Tibial nerve (tissue), 4 donors: ENCODE measurements at places on chromosomes 4 and X.

- no peak for DNase-seq
Observed at GRCh38 chr4:93779228-93779627, 49.3 kb upstream of the ATOH1 start.

- no peak for DNase-seq
Observed at GRCh38 chrX:103791826-103792485, 15.3 kb downstream of the PLP1 start.

DNA sequence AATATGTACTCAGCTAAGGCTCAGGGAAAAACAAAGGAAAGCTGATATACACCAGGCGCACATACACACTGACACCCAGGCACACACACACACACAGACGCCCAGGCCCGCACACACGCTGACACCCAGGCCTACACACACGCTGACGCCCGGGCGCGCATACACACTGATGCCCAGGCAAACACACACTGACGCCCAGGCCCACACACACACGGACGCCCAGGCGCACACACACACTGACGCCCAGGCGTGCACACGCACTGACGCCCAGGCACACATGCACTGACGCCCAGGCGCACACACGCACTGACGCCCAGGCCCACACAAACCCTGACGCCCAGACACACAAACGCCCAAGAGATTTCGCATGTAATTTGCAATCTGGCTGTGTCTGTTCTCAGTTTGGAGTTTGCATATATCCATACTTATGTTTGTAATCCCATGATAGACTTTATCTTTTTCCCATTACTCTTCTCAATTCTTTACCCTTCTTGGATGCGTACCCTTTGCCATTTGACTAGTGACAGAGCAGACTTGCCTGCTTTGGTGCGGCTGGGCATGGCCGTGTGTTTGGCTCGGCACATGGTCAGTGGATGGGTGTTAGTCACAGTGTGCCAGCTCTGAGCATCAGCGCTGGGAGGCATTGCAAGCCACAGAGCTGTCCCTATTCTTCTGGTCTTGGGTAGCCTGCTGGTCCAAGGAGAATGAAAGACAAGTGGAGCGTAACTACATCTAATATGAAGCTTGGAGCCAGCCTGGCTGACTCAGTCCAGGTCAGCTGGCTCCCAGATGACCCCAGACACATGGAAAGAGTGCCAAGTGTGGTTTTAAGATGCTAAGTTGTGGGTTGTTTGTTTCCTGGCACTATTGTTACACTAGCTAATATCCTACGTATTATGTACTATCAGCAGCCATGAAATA is 632.4 kb upstream of the ZFP42 start:
- no peak for DNase-seq

DNA sequence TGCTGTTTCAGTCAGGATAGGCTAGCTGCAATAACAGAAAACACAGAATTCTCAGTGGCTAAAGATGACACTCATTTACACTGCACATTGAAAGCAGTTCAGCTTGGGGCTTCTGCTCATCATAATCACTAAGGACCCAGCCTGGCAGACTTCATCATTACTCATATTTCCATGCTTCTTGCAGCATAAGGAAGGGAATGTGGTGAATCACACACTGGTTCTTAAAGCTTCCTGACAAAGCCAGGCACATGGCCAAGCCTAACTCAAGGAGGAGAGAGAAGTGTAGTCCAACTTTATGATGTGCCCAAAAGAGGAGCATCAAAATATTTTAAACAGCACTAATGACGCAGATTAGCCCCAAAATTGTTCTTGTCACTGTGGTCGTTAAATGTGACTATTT is 186.5 kb downstream of the BANK1 start:
- no peak for DNase-seq

DNA sequence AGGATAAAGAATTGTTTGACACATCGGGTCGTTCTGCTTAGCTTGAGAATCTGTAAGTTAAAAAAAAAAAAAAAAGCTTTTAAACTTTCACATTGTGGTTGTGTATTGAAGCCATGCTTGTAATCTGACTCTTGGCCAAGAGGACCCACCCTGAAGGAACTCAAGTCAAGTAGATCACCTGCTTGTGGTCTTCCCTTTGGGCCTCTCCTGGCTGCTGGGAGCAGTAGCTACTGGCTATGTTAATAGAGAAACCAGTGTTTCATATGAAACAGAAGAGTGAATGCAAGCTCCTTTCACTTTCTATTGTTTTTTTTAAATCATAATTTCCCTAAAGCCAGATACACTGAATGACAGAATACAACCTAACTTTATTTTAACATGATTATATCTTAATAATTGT is 402.4 kb upstream of the NDST4 start:
- no peak for DNase-seq

GRCh38 chr4:179399054-179399782 is 1957.0 kb upstream of the AGA start:
- no peak for DNase-seq

GRCh38 chrX:24371391-24371972 is 11.0 kb downstream of the SUPT20HL1 start:
- DNase-seq: peak; percentile 23

DNA sequence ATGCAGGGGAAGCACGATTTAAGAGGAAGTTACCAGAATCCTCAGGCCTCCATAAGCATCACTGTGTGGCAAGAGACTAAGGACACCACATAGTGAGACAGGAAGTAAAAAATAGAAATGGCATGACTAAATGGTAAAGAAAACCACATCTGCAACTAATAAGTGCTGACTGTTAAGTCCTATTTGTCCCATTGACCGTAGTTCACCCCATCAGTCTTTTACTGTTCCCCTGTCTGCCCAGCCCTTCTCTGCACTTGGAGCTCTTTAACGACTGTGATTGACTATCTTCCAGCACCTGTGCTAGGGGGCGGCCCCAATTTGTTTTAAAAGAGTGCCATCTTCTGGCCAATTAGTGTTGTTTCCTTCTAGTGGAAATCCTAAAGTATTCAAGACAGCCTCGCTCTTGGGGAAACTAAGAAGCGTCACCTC is 94.2 kb downstream of the MAOA start:
- peak; percentile 16 for DNase-seq

- no peak for DNase-seq
Observed at GRCh38 chr4:152501846-152502536, 33.9 kb downstream of the FBXW7 start.

DNA sequence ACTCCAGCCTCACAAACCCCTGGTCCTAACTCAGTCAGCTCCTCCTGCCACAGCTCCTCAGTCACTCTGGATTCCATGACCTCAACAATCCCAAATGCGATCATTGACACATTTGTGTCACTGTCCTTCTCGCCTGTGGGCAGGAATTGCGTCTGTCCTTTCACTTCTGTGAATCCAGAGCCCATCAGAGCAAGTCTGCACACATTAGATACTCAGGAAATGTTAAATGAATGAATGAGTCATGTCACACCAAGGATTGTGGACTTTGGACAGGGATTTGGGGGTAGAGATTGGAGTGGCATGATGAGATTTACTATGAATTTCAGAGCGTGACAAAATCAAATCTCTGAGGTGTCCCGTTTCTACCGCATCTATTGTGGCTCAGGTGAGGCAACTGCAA is 11.8 kb upstream of the CLDN24 start:
- no peak for DNase-seq

DNA sequence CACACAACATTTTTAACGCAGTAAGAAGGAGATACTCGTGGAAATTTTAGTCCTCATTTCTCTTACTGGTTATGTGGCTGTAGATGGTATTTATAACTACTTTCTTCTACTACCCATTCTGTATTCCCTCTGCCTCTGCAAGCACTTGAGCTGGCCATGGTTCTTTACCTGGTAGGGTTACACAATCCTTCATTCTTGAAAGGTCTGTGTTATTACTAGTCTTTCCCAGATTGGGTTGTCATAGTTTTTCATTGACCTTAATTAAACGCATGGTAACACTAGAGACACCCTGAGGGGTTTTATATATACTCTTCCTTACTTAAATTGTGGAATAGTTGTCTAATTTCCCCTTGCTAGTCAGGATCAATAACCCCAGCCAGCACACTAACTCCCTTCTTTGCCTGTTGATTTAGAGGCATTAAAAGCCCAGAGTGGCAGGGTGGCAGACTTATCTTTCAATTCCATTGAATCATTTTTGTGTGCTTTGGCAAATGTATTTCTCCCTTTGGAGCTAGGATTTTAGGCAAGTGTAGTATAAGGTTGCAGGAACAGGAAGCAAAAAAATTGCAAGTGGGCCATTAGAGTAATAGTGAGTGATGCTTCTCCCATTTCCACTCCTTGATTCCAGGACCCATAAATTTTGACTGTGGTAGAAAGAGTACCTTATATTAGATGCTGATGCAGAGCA is 113.6 kb upstream of the EMCN start:
- no peak for DNase-seq
